ENCODE measurements at places on chromosomes 1 and 21. TPM values are rescaled to one million over a fixed set of nuclear protein-coding genes. Genes with fewer than 3 reads are reported as not detected.

GRCh38 chr1:170893655-170894297 lies 41.6 kb upstream of the MROH9 start:
- no peak for DNase-seq

- peak; percentile 29 for DNase-seq
These were observed at the start of gene MAST2 for GRCh38 chr1:45803299-45803780. Gene MAST2 (plus strand): TSS chr1:45803612. CDS start chr1:45803896, 284 bp downstream.

- no peak for DNase-seq
These were observed 129.0 kb upstream of the RUNX1 start for GRCh38 chr21:35178098-35178497.

DNA sequence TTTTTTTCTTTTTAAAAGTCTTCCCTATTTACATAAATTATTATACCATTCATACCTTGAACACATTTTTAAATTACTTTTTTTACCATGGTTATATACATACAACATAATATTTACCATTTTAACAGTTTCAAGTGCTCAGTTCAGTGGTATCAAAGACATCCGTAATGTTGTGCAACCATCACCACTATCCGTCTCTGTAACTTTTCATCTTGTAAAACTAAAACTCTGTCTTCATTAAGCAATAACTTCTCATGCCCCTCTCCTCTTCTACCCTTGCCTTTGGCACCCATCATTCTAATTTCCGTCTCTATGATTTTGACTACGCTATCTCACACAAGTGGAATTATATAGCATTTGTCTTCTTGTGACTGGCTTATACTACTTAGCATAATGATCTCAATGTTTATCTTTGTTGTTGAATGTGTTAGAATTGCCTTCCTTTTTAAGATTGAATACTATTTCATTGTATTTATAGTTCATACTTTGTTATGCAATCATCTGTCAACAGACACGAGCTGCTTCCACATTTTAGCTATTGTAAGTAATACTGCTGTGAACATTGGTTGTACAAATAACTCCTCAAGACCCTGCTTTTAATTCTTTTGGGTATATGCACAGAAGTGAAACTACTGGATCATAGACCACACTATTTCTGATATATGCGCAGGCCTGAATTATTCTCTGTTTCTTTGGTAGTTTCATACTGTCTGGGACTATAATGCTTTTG lies 689.5 kb upstream of the NCAM2 start:
- DNase-seq = no peak

GRCh38 chr1:65044411-65044810 lies 78.1 kb upstream of the JAK1 start:
- DNase-seq = no peak

- no peak for DNase-seq
These were observed 50.1 kb downstream of the KLHDC7A start for GRCh38 chr1:18530587-18531502.

DNA sequence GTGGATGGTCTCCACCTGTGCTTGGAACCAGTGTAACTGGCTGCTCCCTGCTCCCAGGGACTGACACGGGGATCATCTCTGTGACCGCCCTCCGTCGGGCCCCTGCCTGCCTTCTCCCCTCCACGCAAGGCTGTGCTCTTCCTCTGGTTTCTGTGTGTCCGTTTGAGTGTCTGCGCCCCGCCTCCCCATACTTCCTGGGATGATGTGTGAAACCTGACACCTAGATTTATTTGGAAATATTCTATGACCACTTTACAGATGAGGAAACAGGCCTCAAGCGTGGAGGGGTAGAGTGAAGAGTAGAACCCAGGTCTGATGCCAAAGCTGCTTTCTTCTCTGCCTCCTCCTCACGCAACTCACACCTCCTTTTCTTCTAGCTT lies 24.3 kb downstream of the LDLRAP1 start:
- DNase-seq = no peak

DNA sequence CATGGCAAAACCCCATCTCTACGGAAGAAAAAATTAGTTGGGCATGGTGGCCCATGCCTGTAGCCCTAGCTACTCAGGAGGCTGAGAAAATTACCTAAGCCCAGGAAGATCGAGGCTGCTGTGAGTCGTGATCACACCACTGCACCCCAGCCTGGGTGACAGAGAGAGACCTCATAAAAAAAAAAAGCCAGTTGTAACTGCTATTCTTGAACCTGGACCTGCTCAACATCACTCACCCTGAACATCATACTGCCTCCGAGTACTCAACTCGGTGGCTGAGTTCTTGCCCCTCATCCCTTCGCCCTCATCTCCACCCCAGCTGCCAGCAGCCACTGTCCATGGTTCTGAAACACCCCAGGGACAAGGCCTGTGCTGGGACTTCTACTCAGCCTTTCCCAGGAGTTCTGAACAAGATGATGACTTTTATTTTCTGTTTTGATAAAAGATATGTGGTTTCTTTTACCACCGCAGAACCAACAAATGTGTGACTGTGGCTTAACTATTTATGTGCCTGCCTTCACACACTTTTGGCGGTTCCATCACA lies 5.4 kb upstream of the DISP3 start:
- no peak for DNase-seq

- no peak for DNase-seq
These were observed 77.7 kb downstream of the SLC16A1 start for GRCh38 chr1:112878321-112878720.

DNA sequence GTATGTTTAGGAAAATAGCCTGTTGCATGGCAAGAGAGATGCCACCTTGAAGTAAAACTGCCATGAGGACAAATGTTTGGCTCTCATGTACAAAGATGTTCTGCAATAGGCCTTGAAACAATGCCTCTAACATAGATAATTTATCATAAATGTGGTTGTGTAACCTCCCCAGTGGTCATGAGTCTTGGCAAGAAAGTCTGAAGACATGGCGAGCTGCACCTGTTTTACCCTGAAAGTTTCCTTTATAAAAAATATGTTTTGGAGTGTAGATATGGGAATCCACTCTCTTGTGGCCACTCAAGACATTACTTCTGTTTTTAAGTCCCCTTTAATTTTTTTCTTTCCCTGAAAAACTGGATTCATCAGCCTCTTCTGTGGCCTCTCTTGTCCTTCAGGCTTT lies 2217.1 kb downstream of the NCAM2 start:
- no peak for DNase-seq

- DNase-seq = no peak
These were observed 244.3 kb downstream of the PTPRC start for GRCh38 chr1:198883184-198883583.

DNA sequence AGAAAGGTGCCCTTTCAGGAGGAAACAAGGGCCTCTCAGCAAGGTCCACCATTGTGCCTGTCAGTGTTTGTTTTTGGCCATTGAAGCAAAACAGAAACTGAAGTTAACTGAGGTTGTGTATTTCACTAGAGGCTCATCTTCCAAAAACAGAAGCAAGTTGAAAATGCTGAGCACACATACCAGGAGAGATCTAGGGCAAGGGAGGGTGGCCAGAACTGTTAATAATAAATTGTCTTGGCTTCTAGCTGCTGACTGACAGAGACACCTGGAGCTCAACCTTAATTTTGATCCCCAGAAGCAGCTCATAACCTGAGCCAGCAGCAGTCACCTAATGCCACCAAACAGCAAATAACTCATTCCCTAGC lies 5.2 kb downstream of the AGMAT start:
- DNase-seq = no peak

- DNase-seq = no peak
These were observed 11.8 kb upstream of the TMEM39B start for GRCh38 chr1:32060914-32061313.

- DNase-seq = no peak
These were observed 1.5 kb downstream of the GPATCH4 start for GRCh38 chr1:156599811-156600210.

- no peak for DNase-seq
These were observed 10.0 kb downstream of the CATSPER4 start for GRCh38 chr1:26200413-26200812.

DNA sequence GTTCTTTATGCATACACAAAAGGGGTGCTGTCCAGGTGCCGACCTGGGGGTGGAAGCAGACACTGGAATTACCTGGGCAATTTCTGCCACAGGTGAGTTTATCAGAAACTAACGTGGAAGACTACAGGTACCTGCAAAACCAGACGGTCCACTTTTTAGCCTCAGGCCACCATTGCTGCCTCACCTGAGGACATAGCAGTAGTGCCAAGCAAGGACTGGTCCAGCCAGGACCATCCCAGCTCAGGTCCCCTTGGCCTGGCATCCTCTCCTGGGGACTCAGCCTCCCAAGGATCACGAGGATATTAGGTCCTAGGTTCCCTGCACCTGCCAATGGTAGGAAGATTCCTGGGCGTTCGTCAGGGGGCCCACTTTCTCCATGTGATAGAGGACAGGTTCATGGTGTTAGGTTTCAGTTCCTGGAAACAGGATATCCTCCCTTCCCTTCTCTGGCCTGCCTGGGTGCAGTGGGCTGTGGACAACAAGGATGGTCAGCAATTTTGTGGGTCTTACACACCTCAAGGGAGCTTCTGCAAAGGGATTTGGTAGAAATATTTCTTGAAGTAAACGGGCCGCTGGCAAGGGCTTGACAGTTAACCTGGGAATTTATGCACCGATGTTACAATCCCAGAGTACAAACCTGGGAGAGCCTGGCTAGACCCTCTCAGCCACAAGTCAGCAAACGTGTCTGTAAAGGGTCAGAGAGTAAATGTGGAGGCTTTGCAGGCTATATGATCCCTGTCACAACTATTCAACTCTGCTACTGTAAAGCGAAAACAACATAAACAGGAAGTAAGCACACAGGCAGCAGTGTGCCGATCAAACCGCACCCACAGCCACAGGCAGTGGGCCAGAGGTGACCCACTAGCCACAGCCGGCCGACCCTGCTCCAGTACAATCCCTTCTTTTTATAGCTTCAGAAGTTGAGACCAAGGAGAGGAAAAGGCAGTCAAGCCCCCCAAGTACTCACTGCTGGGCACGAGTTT lies 71.4 kb upstream of the RAB4A start:
- no peak for DNase-seq

DNA sequence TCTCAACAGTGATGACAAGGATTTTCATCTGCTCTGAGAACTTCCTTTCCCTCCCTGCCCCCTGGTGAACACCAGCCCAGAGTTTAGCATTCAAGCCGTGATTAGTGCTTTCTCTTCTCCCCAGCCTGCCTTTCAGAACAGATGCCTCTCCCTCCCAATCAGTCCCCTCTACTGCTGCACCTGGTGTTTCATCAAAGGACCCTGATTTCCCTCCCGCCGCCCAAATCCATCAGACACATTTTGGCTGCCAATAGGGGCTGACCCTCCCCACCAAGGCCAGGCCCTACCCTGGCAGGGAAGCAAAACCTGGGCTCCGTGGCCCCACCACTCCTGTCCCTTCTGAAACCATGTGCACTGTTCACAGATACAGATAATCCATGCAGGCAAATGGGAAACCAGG lies 34.0 kb upstream of the KLHDC7A start:
- no peak for DNase-seq

GRCh38 chr1:39149509-39149908 lies 55.0 kb upstream of the MACF1 start:
- no peak for DNase-seq

- no peak for DNase-seq
These were observed 83.9 kb upstream of the ATP1A1 start for GRCh38 chr1:116289193-116289592.

DNA sequence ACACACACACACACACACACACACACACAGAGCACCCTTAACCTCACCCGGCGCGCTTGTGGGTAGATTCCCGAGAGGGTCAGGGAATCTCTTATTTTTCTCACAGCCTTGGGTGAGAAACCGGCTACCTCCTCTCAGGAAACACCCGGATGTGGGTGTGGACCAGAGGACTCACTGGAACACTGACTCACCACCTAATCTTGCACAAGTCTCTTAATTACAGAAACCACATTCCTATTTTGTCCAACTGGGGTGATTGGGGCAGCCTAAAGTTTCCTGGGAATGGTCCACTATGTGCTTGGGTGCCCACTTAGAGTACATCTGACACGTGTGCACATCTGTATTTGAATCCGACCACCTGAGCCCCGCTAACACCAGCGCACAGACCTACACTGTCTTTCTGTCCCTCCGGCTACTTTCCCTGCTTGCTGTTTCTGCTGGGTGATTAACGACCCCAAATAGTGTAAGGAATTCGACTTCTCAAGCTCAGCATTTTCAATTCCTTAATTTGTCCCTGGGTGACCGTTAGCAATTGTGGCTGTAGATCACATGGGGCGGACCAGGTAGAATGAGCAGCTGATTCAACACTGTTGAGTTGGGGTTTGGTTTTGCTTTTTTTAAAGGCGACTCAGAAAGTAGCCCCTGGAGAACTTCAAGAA lies 14.0 kb upstream of the TBX15 start:
- peak; percentile 60 for DNase-seq

- no peak for DNase-seq
These were observed 6.8 kb downstream of the PKNOX1 start for GRCh38 chr21:42981214-42981523.

- no peak for DNase-seq
These were observed 64.1 kb upstream of the BMP8A start for GRCh38 chr1:39427374-39427773.

- no peak for DNase-seq
These were observed 109.0 kb downstream of the NGF start for GRCh38 chr1:115229016-115229415.

DNA sequence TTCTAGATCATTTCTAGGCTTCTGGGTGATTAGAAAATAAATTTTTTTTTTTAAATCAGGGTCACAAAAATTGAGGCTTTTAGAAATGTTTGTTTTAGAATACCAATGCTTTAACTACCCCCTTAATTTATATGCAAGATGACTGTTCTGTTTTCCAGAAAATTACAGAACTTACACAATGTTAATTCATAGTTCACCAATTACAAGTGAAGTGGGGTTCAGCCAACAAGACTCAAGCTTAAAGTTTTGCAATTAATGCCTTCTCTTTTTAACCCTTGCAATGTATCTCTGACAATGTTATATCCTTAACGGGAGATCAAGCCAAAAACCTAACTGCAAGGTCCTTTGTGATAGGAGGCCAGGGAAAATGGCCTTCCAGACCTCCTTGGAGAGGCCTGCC lies 5.6 kb downstream of the PRELP start:
- no peak for DNase-seq

Gene LORICRIN
- not detected for total RNA-seq

Gene OPRD1
- 0.21 TPM for total RNA-seq

Gene DNM3
- total RNA-seq = 1.6 TPM

Gene DUSP23
- 67.3 TPM for total RNA-seq

Gene OR2M3
- not detected for total RNA-seq

Gene RPE65
- not detected for total RNA-seq

Gene ARHGEF16
- total RNA-seq = 31.5 TPM

Gene SLC1A7
- not detected for total RNA-seq

Gene FCRL5
- total RNA-seq = not detected

Gene CCDC30
- total RNA-seq = 1.8 TPM

Gene WNT3A
- not detected for total RNA-seq

Gene UTP11
- 42.8 TPM for total RNA-seq
